ENCODE measurements at places on chromosomes 2 and 18.

GRCh38 chr2:152791979-152792378 is 73.6 kb downstream of the ARL6IP6 start:
- DNase-seq: no peak

DNA sequence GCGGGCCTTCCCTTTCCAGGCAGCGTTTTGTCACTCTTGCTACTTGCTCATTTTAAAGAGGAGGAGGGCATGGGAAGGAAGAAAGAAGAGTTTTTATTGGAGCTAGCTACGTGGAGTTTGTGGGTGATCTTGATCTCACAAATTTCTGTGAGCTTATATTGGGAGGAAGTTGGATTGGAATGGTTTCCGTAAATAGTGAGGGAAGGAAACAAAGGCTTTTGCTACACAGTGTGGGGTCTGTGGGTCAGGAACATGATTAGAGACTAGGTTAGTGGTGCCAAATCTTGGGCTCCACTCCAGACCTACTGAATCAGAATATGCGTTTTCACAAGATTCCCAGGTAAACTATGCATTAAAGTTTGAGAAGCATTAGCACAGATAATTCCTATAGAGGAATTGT is 8.1 kb downstream of the RALB start:
- no peak for DNase-seq

DNA sequence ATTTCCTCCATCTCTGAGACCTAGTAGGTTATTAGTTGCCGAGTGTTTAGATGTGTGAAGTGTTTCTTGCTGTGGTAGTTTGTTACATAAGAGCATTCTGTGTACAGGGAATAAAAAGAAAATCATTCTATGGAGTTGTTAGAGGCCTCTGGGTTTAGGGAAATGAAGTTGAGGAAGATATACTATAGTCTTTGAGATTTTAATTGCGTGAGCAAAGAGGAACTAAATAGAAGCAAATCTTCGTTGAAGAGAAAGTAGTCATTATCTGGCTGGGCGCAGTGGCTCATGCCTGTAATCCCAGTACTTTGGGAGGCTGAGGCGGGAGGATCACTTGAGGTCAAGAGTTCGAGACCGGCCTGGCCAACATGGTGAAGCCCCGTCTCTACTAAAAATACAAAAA is 19.0 kb downstream of the USP39 start:
- DNase-seq: no peak

- DNase-seq: no peak
Measured at GRCh38 chr2:16251511-16252225, 311.3 kb downstream of the MYCN start.

DNA sequence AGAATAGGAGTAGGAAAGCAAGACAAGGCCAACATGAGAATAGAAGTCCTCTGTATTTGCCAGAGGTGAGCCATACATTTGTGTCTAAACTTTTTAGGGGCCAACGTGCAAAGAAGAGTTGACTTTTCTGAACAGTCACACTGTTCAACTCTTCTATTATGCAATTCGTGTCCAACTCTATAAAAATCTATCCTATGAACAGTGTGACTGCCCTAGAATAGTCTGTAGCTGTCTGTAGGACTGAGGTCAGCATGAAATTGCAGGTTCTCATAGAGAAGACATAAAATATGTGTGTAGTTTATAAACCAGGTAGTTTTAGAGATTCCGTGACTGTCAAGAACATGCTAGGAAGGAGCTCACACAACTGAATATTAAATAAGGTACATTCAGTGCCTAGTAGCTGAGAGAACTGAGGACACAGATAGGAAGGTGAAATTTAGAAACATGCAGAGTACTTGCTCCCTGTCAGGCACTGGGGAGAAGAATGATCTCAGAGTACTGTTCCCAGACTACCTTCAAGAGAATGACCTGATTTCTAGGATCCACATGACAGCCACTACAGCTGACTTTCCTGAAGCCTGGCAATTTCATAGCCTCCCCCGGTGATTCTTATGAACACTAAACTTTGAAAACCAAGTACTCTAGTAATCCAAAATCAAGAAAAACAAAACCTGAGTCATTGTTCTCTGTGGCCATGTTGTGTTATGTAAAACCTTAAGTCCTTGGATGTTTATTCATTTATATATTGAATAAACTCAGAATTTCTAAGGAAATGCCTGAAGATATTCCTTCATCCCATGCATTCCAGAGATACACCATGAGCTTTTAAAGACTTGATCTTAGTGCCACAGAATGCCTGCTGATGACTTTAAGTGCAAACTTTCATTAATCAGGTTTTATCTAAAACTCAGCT is 201.5 kb upstream of the BOD1L2 start:
- no peak for DNase-seq

DNA sequence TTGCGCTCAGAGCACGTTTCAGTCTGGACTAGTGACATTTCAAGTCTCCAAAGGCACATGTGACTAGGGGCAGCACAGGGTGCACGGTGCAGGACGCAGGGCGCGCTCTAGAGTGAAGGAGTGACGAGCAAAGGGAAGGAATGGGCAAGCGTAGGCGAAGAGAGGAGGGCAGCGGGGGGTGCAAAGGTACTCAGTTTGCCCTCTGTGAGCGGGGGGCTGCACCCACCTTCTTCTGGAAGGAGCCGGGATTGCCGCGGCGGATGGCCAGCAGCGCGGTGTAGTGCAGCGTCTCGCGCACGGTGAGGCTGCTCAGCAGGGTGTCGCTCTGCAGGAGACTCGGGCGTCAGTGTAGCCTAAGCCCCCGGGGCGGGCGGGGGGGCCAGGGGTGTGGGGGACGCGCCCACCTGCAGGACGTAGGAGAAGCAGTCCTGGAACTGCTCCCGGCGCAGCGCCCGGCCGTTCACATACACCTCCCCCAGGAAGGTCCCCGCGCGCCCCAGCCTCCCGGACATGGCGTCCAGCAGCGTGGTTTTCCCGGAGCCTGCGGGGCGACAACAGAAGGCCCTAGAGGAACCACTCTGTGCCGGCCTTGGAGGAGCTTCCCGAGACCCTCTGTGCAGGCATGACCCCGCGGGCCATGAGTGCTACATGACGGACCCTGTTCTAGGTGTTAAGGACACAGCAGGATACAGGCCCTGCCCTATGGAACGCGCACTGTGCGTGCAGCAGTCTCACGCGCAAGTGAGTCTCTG is 6.9 kb downstream of the ABCG5 start:
- DNase-seq: no peak

GRCh38 chr18:25109484-25109883 is 242.5 kb downstream of the ZNF521 start:
- no peak for DNase-seq

DNA sequence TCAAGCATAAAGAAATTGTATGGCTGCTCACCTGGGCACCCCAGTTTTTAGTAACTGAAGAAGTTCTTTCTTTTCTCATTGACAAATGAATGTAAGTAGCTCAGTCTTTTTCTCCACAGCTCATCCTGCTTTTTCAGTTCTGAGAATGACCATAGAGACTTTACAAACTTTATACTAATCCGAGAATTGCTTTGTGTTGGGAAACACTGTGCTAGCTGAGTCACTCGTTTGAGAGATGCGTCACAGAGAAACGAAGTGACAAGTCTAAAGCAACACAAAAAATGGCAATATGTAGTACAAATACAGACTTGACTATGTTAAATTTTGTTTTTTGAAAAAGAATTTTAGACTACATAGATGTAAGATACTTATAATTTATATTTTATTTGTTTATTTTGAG is 9.0 kb downstream of the LRRTM4 start:
- no peak for DNase-seq

- no peak for DNase-seq
Measured at GRCh38 chr2:182717416-182717815, 1.4 kb downstream of the DNAJC10 start.

DNA sequence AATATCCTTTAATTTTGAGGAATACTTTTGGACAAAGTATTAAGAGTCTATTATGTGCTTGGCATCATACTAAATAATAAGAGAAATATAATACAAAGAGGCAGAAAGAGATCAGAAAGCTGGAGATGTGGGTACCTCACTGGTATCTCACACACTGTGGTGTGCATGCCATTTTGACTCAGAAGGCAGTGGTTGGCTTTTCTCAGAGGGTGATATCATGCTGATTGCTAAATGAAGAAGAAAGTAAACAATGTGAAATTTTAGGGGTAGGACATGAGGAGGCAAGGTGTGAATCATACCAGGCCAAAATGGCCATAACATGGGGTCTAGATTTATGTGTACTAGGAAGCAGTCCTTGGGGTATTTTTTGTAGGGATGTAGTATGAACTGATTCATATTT is 16.6 kb upstream of the SPOPL start:
- DNase-seq: no peak

DNA sequence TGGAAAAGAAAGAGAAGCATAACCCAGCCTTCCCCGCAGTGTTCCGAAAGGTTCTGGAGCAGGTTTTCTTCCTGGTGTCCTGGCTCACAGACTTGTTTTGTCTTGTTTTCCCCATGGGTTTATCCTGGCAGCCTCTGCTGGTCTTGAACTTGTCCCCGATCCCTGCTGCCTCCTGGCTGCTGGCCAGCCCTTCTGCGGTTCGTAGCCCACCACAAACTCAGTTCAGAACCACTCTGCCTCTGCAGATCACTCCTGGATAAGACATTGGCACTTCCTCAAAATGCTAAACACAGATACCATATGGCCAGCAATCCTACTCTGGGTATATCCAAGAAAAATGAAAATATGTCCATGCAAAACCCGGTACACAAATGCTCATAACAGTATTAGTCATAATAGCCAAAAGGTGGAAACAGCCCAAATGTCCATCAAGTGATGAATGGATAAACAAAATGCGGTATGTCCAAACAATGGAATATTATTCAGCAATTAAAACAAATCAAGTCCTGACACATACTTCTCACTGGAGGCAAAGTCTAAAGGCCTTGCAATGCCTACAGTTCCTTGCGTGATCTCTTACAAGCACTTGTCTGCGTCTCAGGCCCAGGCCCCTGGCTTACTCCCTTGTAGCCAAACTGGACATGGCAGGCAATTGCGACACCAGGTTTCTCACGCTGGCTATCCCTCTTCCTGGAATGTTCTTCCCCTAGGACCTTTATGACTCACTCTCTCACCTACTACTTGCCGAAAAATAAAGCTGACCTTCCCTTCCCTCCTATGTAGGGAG is 28.0 kb upstream of the ARHGEF4 start:
- no peak for DNase-seq

DNA sequence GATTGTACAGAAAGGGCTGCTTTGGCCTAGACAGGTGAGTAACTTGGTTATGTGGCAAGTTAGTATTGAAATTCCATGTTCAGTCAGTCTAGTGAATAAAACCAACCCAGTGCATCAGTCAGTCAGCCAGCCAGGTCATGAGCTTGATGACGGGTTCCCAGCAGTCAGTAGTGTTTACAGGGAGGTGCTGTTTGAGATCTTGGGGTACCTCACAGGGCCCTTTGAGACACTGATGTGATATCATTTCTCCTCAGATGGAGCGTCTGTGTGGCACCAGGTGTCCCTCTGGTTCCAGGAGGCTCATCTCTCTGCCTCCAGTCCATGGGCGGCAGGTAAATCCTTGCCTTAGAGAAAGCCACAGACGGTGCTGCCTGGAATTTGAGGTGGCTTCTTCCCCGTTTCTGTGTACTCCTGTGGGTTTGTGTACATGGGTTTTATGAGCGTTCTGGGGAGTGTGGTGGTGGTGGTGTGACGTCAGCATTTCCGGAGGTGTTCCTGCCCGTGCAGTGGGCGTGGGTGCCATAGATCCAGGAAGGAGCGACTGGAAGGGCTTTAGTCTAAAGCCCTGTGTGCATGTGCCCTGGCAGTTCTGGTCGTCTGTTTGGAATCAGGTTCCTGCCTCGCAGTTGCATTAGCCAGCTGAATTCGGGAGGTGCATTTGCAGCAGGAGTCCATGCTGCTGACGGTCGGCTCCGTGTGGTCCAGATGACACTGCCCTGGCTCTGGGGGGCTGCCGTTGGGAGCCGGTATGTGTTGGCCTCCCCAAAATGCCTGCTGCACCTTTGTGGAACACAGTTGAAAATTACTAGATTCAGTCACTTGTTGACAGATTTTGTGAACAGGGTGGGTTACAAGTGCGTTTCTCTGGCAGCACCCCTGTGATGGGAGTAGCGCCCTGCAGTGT is 2.1 kb downstream of the CTDP1 start:
- DNase-seq: no peak

- peak; percentile 94 for DNase-seq
Measured at GRCh38 chr2:96868555-96869280, 1.2 kb downstream of the SEMA4C start.

DNA sequence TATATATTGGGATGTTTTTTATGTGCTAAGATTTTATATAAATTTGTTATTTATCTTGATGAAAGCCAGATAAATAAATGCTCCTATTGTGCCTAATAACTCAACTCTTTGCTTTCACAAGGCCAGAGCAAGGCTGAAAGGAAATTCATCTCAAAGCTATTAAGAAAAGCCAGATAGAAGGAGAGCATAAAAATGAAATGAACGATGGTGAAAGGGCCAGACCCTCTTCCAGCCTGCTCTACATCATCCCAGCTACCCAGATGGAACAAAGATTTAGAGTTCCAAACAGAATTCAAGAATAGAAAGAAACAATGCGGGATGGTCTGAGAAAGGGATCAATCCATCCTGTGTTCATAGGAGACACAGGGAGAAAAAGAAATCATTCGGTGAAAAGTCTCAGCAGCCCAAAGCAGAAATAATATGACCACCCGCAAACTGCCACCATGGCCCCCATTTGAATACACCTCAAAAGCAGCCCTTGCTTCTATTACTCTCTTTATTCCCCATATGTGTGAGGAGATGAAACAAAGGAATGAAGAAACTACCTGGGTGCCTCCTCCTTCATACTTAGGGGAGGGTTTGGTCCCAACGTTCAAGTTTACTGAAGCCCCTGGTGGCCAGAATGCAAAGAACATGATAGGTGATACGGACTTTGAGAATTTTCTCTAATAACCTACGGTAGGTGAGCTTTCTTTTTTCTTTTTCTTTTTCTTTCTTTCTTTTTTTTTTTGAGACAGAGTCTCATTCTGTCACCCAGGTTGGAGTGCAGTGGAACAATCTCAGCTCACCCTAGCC is 110.1 kb upstream of the FBXO11 start:
- DNase-seq: no peak

- DNase-seq: no peak
Measured at GRCh38 chr2:179440642-179441251, 176.1 kb upstream of the SESTD1 start.

DNA sequence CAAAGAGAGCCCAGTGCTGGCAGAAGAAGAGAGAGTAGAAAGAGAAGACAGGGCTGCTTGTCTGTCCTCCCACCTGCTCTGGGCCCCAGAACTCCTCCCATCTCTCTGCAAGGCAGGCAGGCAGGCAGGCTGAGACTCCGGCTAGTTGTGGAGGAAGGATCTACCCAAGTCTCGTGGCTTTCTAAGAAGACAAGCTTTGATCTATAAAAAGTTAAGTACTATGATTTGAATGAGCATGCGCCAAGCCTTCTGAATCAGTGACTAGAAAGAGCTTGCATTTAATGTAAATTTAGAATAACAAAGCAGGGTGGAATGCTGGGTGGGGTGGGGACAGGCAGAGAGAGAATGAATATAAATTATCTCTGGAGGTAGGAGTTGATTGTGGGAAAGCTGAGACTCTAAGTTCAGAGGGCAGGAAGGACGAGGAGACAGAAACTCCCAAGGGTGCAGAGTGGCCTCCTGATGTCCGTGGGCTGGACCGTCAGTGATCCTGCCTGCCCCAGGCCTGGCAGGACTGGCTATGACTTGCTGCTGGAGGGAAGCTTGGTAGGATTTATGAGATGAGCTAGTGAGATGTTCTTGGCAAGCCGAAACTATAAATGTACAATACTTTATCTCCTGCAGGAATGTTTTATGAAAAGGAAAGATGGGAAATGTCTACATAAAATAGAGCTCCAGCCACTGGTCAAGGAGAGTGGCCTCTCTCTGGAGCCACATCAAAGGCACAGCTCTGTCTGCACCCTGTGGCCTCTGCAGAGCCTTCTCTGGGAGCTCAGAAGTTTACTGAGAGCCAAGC is 447.5 kb downstream of the TNS1 start:
- peak; percentile 58 for DNase-seq

Data from AG20443 (cell line).